Cardiac fibroblast (primary cell): ENCODE measurements at places on chromosomes 13 and 19.

GRCh38 chr19:7618348-7618747 lies 11.0 kb downstream of the XAB2 start:
- DNase-seq: no peak

DNA sequence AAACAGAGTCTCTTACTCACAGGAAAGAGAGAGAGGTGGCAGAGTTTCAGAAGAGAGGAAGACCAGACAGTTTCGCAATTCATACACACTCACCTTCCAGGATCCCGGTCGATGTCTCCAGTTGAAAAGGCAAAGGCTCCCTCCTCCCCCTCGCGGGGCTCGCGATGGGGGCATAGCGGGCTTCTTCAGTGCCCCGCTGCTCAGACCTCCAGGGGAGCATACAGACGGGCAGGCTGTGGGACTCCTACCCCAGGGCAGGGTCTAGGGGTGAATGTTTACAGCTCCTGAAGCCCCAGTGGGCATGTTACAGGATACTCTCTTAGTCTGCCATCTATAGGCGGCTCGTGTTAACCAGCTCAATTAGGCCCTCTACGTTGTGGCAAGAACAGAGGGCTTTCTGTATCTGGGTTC lies 139.2 kb downstream of the SLITRK5 start:
- no peak for DNase-seq

DNA sequence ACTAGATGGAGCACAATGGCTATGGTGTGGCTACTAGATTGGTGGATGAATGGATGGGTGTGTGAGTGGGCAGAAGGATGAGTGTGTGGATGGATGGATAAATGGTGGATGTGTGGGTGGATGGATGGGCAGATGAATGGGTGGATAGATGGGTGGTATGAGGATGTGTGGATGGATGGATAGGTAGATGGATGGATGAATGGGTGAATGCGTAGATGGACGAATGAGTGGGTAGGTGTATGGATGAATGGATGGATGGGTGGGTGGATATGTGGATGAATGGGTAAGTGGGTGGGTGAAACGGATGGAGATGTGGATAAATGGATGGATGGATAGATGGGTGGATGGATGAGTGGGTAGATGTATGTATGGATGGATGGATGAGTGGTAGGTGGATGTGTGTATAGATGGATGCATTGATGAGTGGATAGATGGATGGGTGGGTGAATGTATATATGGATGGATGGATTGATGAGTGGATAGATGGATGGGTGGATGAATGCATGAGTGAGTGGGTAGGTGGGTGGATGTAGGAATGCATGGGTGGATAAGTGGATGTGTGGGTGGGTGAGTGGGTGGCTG lies 114.2 kb downstream of the TEX29 start:
- no peak for DNase-seq

DNA sequence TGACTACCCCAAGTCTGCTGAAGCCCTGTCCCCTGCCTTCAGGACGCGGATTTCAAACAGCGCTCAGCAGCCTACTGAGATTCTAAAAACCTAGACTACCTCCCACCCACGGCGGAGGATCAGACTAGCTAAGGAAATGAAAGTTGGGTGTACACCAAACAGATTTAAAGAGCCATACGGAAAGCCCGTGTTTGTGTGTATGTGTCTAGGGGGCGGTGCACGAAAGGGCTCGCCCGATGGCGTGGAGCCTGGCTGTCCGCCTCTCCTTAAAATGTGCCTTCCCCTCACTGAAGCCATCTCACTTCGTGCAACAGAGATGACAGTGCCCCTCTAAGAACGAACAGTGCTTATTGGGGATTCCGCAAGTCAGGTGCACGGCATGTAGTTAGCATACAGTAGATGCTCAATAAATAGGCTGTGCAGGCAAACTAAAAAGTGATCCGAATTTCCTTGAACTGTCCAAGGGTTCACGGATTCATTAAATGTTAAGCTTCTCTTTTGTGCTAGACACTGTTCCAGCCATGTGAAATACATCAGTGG lies 639 bp downstream of the LENG1 start:
- peak; percentile 38 for DNase-seq

GRCh38 chr13:31224963-31225559 lies 25.3 kb downstream of the B3GLCT start:
- DNase-seq: no peak

DNA sequence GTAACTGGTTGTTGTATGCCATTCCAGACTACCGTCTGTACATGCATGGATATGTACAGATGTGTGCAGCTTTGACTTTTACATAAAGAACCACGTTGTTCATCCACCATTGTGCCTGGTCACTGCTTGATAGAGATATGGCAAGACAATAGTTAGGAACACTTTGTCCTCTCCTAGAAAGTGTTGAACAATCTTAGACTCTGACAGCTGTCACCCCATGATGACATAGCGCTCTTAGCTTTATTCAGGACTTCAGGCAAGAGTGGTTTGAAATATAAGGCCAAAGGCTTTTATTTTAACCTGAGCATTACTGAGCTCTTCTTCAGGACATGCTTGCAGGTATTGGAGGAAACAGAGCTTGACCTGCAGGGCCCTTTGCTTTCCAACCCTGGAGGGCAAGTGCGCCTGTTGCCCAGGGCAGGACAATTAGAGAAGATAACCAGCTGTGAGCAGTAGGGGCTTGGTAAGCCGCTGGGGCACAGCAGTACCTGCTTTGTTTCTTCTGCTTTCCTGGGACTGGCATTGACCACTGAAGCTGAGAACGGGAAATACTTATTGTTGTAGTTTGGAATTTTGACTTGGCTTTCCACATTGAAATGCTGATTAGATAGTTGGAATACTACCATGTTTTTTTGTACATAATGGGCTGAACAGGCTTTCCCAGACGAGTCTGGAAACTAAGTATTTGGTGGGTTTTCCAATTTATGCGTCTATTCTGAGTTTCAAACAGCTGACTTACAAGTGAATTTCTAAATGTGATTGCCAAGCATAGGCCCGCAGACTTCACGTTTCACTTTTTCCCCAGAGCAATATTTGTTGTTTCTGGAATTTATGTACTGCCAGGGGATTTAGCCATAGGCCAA lies 51.1 kb downstream of the GARRE1 start:
- peak; percentile 64 for DNase-seq

DNA sequence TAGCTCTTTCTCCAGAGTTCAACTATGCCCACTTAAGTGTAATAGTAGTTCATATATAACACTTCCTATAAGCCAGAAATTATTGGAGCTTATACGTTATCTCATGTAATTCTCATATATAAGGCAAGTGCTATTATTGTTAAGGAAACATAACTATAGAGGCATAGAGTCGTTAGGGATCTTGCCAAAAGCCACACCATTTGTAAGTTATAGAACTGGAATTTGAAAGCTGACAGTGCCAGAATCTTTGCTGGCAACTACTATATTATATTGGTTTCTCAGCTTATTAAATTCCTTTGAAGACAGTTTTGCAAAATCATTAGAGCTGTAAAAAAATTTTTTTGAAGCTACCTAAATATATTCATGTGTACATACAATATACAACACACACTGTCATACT lies 51.0 kb upstream of the MBNL2 start:
- no peak for DNase-seq
